NCI-H446 treated with DMSO at 0.1 percent for 48 hours (cell line): ENCODE measurements at places on chromosomes 3 and 15.

DNA sequence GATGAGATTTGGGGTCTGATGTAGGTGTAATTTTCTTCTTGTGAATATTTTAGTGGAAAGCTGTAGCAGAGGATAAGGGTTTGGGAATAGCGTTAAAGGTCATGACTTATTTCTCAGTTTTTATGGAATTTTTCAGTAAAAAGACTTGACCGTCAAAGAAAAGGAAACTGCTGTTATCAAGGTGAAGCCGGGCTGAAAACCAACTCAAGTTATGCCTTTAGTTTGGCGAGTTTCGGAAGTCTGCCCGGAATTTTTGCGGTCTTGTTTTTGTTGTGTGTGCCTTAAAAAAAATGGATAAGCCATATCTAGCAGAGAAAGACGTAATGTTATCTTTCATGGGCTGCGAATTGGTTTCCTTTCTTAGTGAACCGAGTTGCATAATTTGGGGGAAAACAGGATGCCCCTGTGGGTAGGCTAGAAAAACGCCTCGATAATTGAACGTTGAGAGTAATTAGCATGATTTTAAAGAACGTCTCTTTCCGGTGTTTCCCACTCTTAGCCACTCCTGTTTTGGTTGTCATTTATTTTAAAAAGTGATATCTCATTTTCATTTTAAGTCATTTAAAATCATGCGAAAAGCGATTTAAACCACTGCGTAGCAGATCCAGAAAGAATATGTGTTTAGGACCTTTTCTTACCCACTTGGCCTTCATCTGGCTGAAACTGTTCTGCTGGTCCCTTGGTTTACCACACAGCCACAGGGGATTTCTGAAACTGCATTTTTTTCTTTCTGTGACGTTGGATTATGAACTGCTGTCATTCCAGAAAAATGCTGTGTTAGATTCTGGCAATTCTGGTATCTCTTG lies 1.1 kb downstream of the NFKBIZ start:
- no peak for DNase-seq

- DNase-seq: no peak
Observed at GRCh38 chr3:76585794-76586392, 454.0 kb upstream of the ROBO2 start.

DNA sequence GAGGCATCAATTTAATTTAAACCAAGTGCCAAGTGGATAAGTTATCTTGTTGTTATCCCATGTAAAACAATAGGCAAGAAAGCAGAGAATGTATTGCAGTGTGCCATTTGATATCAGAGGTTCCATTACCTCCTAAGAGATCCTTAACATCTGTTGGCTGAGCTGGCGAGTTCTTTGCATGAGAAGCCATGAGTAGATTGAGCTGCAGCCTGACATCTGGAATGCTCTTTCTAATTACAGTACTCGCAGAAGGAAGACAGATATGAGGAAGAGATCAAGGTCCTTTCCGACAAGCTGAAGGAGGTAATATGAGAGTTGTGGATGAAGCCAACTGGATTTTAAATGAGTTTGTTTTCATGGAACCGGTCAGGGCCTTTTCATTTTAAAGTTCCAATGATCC lies 19.4 kb downstream of the TPM1 start:
- no peak for DNase-seq

GRCh38 chr15:68471541-68471940 lies 39.6 kb upstream of the ITGA11 start:
- DNase-seq: no peak

DNA sequence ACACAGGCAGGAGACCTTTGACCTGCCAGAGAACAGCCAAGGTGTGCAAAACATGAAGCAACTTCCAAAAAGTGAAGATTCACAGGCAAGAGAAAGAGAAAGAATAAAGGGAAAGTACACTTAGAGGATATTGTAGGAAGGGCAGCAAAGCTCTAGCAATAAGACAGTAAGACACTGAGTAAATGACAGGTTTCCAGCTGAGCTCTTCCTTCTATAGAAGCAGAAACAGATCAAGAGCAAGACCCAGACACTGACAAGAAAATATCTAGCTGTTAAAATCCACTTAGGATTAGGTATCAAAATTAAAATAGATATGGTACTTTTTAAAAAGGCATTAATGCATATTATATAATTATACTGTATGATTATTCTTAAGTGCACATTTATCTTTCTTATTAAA lies 333.4 kb downstream of the RAP2B start:
- DNase-seq: no peak
